Right kidney (tissue), 9 donors: ENCODE measurements at places on chromosomes 7 and 10.

- no peak for DNase-seq
These were observed at the start of gene TMEM273 for GRCh38 chr10:49187950-49188761. TSS of gene TMEM273 (minus strand) at chr10:49188391. CDS start at chr10:49188336, 55 bp downstream.

- no peak for DNase-seq
These were observed 1.1 kb downstream of the LMOD2 start for GRCh38 chr7:123656544-123657303.

- no peak for DNase-seq
These were observed 344.9 kb upstream of the CHRM2 start for GRCh38 chr7:136523571-136523970.

DNA sequence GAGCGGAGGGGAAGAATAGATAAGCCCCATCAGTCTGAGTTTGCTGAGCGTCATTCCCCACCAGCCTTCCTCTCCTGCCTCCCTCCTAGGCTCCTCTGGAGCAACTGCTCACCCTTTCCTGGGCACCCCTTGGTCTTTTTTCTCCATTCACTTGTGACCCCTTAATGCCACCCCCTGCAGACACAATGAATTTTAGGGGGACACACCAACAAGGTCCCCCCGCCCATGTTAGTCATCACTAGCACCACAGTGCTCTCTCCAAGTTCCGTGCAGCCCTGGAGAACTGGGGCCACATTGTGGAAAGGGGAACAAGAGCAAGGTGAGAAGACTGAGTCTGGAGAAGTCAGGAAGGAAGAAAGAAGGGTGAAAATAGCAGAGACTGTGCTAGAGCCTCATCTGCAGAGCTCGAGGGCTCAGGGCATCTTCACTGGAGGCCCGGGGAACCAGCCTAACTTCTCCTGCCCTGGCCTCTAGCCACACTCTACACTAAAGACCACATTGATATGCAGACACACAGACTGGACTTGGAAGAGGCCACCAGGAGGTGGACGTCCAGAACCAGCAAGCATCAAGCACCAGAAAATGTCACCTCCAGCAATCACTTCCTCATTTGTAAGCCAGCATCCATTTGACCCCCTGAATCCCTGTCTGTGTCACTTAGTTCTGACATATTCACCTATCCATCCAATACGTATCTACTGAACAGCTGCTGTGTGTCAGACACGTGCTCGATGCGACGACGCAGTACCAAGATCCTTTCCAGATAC is 17.5 kb downstream of the RGR start:
- DNase-seq: no peak

- DNase-seq: no peak
These were observed 520 bp upstream of the MICU1 start for GRCh38 chr10:72626444-72626754.

DNA sequence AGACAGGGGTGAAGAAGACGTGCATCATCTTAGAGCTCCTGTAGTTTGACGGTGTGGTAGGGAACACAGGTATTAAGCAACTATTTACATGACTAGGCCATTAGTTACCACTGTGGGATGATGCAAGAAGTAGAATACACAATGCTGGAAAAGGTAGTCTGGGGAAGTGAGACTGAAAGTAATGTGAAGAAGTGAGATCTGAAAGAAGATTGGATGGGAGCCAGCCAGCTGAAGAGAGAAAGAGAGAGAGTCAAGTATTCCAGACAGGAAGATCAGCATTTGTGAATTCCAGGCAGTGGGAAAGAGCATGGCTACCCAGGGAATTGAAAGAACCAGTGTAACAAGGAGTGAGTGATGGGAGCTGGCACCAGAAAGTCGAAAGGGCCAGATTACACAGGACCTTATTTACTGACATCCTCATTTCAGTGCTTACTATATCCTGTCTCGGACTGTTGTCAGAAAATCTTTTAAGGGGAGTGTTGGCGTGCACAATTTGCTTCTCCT is 4.0 kb upstream of the CFAP58 start:
- no peak for DNase-seq

GRCh38 chr10:45008524-45009161 is 7.9 kb downstream of the ZNF22 start:
- peak; percentile 48 for DNase-seq

- no peak for DNase-seq
These were observed 163.4 kb upstream of the NFE2L3 start for GRCh38 chr7:25988640-25989039.

GRCh38 chr7:100567031-100567730 is 6.5 kb downstream of the SAP25 start:
- DNase-seq: no peak

- DNase-seq: no peak
These were observed 6.5 kb upstream of the C10orf105 start for GRCh38 chr10:71725998-71726579.

DNA sequence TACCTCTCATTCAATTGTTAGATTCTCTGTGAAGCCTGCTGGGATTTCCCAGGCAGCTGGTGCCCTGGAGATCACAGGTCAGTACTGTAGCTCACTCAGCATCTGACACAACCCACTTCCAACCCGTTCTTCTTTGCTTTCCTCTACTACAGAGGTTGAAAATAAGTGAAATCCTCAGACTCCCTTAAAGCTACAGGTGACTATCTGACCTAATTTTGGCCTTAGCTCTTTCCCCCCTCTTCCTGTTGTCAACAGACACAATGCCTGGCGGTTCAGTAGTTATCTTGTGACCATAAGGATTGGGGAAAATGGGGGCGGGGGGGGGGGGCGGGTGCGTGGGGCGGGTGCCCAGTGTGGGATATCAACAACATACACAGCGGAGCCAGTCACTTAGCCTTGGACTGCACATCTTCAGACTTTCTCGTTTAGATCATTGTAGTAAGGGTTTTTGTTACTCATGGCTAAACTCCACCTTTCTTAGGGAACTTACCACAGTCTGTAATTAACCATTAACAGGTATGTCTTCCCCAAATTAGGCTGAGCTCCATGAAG is 37.8 kb downstream of the MTPN start:
- no peak for DNase-seq

DNA sequence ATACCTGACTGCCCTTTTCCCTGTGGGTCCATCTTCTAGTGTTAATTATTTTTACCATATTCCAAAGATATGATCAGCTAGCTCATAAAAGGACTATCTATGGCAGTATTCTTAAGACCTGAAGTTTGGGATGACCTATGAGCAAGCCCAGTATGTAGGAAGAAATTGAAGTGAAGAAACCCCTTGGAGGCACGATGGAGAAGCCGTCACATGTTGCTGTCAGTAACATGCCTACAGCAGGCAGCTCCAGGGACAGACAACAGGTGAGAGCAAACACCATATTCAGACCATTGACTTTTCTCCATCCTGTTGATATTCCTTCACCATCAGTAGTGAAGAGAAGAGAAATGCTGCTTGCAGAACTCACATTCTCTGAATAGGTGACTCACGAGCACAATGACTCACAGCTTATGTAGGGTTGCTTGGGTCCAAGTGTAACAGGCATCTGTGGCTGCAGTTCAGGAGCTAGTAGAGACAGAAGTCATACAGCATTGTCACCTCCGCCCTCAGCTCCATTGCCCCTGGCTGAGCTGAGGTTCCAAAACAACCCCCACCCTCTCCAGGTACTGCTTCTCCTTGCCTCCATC is 8.4 kb upstream of the LYZL2 start:
- DNase-seq: no peak

- DNase-seq: peak; percentile 2
These were observed 1.3 kb upstream of the CALCR start for GRCh38 chr7:93575555-93576399.

GRCh38 chr10:23293973-23294590 is 50.5 kb downstream of the C10orf67 start:
- DNase-seq: no peak

DNA sequence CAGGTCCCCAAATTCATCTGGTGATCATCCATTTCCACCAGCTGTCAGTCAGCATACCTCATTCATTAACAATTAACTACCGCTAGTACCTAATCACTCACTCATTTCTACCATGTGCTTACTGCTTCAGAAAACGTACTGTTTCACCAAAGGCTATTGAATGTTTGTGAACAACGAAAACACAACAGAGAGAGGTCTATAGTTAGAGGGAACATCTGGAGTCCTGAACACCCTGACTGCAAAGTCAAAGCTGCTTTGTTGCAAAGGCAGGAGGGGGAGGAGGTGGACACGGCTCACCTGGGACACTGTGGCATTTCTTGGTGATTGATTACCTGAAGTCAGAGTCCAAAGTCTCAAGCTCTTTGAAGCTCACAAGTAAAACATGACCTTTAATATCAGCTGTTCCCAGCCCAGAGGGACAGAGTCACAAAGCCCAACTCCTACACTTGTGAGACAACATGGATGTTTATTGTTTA is 342.3 kb upstream of the ADARB2 start:
- peak; percentile 48 for DNase-seq

DNA sequence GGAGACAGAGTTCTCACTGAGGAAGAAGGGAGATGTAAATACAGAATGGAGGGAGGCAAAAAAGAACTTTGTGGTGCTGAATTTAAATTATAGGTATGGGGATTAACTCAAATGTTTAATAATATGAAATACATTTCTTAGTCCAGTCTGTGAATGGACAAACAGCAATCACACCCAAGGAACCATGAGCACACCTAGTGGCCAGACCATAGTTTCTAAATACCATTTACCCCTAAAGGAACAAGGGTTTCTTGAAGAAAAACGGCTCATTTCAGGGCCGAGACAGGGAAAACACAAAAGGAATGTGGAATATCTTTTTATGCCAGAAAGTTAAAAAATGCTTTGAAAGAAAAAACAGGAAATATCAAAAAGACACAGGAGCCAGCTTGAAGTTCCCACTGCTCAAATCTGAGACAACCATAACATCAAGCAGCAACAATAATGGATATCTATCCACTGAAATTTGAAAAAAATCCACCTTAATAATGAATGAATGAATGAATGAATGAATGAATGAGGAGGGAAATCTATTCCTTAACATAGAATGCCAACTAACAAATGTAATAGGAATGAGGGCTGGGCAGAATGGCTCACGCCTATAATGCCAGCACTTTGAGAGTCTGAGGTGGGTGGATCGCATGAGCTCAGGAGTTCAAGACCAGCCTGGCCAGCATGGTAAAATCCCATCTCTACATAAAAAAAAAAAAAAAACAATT is 8.6 kb downstream of the IPMK start:
- no peak for DNase-seq
